ENCODE measurements at places on chromosomes 4 and X.

GRCh38 chr4:94500685-94501084 is 48.9 kb downstream of the PDLIM5 start:
- peak; percentile 77 for DNase-seq

DNA sequence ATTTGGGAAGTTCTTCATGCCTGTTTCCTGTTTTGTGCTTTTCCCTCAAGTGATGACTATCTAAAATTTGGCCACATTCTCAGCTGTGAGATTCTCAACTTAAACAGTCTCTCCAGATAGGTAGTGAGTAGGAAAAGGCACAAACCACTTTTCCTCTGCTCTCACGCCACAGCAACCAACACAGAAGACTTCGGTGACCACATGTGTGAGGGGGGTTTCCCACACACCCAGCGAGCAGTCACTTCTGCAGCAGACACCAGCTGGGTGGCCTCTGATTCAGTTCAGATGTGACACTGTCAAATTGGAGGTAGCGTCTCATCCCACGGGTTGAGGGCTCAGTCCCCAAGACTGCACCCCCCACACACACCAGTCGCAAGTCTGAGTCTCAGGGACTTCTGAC is 25.1 kb upstream of the CLDN34 start:
- no peak for DNase-seq

DNA sequence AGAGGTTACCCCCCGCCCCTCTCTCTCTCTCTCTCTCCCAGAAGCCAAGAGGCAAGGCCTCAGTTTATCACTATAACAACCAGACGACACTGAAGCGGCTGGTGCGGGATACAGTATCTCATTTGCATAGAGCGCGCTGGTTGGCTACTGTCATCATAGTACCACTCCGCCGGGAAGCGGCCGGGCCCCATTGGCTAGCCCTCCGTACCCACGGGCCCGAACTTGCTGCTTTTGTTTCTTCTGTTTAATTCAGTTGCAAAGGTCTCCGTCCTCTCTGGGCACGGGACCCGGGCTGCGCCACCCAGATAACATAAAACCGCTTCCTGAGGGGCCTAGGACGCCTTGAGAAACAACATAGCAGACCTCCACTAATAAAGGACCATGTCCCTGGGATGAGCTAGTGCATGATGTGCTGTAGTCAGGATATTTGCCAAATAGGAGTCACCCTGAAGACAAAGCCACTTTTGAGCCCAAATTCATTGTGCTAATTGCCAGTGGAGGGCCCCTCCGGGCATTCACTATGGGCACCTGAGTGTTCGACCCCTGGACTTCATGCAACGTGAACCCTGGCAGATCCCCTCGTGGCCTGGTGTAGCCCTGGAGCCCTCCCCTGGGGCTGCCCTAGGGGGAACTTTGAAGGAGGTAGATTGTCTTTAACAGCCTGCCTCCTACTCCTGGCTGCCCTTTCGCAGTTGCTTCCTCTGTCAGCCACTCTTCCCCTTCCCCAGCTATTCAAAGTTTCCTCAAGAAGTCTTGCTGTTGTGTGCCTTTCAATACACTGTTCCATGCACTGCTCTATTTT is at the start of gene PCYT1B:
TSS of gene PCYT1B (minus strand) at position 91 of the 802 bp plus-strand sequence. CDS start 242 bp downstream, outside the sequence.
- peak; percentile 65 for DNase-seq

DNA sequence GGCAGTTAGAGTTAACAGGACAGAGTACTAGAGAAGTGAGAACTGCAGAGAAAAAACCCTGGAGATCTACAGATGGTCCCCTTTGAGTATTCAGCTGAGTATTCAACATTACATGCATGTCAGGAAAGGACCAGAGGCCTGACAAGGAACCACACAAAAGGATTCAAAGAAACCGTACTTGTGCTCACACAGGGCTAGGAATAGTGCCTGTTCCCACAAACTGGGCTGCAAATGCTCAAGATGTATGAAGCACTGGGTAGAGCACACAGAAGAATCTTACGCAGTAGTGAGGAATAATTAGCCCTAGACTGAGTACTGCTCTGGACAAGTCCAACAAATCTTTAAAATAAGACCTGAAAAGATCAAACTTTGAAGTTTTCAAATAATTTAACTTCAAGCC is 17.6 kb downstream of the PTPN13 start:
- DNase-seq, result no peak

DNA sequence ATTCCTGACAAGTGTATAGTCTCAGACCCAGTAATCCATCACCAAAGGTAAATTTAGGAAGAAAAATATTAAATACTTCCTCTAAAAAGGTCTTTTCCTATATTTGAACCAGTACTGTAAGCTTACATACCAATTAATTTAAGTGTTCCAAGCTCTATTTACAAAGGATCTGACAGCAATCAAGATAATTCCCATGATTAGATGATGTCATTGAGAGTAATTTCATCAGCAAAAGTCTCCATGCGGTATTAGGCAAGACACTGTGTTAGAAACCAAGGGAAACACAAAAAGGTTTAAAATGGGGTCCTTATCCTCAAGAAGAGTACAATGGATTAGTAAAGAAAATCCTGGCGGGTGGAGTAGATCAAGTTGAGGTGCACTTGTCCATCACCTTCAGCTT is 198.5 kb downstream of the PRDM5 start:
- no peak for DNase-seq

GRCh38 chrX:31711166-31711565 is 639.3 kb upstream of the FTHL17 start:
- DNase-seq, result no peak

GRCh38 chr4:177968817-177969442 is 526.7 kb upstream of the AGA start:
- no peak for DNase-seq

DNA sequence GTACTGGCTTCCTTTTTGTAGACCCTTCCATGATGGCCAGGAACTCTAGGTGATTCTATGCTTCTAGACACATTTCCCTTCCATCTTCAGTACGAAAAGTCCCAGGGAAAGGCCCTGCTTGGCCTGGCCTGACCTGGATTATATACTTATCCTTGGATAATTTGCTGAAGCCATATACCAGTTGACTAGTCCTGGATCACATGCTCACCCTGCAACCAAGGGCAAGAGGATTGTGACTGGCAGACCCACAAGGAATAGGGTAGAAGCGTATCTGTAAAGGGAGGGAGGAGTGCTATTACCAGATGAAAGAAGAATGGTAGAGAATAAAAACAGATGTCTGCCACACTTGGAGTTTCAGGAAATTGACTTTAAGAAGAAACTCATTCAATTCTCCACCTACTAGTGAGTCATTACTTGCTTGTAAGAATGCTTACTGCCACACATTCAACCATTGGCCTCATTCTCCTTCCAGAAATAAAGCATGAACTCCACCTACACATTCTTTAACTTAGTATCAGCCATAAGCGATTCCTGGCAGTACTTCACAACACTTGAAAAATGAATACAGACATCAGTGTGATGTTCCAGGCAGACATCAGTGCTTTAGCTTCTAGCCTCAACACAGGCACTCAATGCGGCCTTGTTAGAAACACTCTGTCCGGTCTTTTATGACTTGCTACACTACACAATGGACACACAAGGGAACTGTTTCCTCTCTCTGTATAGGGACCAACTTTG is 141.8 kb downstream of the CBR4 start:
- DNase-seq, result peak; percentile 79

- no peak for DNase-seq
These were observed 49.5 kb downstream of the CCNI start for GRCh38 chr4:77026322-77026704.

GRCh38 chrX:5015451-5015850 is 1213.2 kb downstream of the NLGN4X start:
- peak; percentile 0 for DNase-seq

DNA sequence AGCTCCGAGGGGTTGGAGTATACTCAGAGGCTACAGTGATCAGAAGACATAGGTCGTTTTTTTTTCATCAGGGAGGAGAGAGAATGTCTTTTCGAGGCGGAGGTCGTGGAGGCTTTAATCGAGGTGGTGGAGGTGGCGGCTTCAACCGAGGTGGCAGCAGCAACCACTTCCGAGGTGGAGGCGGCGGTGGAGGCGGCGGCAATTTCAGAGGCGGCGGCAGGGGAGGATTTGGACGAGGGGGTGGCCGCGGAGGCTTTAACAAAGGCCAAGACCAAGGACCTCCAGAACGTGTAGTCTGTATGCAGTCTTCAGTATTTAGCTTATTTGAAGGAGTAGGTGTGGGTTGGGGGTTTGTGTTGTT is 500 bp downstream of the GAR1 start:
- peak; percentile 6 for DNase-seq

- peak; percentile 85 for DNase-seq
These were observed 59.5 kb downstream of the SLC39A8 start for GRCh38 chr4:102285831-102286230.

- DNase-seq, result peak; percentile 48
These were observed 84.8 kb downstream of the STOX2 start for GRCh38 chr4:183989931-183990330.

GRCh38 chrX:69556060-69557011 is 52.2 kb downstream of the NALF2 start:
- peak; percentile 48 for DNase-seq

DNA sequence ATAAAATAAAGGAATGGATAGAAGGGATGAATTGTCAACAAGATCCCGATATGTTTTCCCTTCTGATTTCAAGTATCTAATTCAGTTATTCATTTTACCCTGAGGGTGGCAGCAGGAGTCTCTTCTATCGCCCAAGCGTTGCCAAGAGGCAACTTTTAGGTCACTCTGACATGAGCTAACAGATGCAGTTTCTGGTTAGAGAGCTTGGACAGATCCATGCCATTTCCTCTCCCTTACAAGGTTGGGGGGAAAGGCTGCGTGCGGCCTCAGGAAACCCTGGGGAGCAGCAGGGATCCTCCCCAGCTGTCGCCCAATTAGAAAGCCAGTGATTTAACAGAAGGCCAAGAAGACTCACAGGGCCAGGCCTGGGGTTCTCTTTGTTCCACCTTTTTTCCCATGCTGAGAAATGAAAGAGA is 35.3 kb upstream of the WAS start:
- DNase-seq, result peak; percentile 64

DNA sequence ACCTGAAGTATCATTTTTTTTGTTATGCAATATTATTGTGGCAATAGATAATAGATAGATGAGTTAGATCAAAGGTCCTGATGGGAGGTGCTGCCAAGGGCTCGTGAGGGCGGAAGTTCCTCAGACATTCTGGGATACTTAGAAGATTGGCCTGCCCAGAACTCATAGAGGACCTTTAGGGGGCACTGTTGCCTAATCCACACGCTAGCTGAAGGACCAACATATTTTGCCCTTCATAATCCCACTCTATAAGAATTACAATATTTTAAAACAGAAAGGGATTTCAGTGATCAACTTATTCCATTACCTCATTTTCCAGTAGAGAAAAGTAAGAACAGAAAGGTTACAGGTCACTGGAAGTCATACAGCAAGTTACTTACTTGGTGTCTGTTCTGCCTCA is 22.9 kb upstream of the COX7B2 start:
- peak; percentile 48 for DNase-seq

GRCh38 chr4:67035501-67035900 is 509.8 kb downstream of the CENPC start:
- DNase-seq, result peak; percentile 80

DNA sequence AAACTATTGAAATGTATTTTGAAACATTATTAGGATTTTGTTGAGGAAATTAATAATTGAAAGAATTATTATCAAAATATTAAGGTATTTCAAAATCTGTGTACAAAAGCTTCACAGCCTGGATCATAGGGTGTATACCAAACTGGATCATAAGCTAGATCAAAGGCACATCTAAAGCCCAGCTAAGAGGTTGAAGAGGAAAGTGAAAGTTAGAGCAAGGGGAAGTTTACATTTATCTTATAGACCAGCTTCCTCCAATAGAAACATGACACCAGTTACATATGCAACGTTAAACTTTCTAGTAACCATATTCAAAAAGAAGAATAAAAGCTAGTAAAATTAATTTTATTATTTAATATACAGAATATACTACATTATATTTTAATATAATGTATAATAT is 227.2 kb upstream of the BMP3 start:
- no peak for DNase-seq

DNA sequence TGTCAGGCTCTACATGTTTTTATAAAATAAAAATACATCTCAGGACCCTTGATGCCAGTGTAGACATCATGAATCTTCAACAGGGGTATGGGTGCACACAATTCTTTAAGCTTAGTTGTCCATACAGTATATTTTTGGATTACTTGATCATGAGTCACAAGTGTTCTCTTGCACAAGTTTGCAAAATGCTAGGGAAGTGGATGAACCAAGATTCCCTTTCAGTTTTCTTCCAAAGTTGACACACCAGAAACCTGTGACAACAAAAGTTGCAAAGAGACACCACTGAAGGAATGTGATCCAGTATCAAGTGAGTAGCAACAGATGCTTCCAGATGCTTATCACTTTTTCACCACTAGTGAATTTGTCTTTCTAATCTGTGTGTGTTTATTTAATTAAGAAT is 1021.2 kb downstream of the PCDH7 start:
- no peak for DNase-seq

DNA sequence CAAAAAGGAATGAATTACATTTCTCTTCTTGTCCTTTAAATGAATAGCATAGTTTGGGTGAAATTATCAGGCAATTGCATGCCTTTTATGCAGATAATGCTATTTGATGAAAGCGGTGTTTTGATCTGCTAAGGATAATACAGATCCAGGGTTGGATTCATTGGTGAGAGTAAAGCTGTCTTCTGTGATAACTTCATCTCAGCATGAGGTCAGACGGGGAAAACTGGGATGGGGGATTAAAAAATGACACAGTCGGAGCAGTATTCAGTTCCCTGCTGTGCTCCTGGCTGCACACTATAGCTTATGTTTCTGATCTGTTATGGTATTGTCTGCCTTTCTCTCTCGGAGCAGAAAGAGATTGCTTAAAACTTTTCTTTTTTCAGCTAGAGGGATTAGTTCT is 105.9 kb upstream of the TENM3 start:
- DNase-seq, result no peak

GRCh38 chr4:7367406-7367805 is 67.3 kb downstream of the PSAPL1 start:
- no peak for DNase-seq

Data from cardiac fibroblast (primary cell).